Prostate gland (tissue), 2 donors: ENCODE measurements at places on chromosomes 11 and 22.
A peak's percentile ranks its signal among the peaks of the same experiment; 100 is the strongest.

- H3K27me3 ChIP-seq: no peaks in the 10 kb centered on the region
- no peak overlapping the region for H3K4me3 ChIP-seq
- no peaks in the 10 kb centered on the region for H3K4me1 ChIP-seq
- no peaks in the 10 kb centered on the region for H3K36me3 ChIP-seq
- peak; percentile 68 for DNase-seq
- H3K27ac ChIP-seq: peak overlapping the region; percentile 54
These were observed 62.6 kb upstream of the PTPRJ start for GRCh38 chr11:47917599-47918369.

- H3K4me3 ChIP-seq: no peak overlapping the region
- no peak overlapping the region for H3K27ac ChIP-seq
- no peaks in the 10 kb centered on the region for H3K36me3 ChIP-seq
These were observed 35.2 kb upstream of the RDX start for GRCh38 chr11:110331626-110332025.

GRCh38 chr11:44008088-44008501 is 39.7 kb upstream of the ACCSL start:
- H3K27me3 ChIP-seq: no peaks in the 10 kb centered on the region
- H3K4me3 ChIP-seq: no peak overlapping the region
- no peaks in the 10 kb centered on the region for H3K36me3 ChIP-seq
- H3K4me1 ChIP-seq: no peaks in the 10 kb centered on the region

DNA sequence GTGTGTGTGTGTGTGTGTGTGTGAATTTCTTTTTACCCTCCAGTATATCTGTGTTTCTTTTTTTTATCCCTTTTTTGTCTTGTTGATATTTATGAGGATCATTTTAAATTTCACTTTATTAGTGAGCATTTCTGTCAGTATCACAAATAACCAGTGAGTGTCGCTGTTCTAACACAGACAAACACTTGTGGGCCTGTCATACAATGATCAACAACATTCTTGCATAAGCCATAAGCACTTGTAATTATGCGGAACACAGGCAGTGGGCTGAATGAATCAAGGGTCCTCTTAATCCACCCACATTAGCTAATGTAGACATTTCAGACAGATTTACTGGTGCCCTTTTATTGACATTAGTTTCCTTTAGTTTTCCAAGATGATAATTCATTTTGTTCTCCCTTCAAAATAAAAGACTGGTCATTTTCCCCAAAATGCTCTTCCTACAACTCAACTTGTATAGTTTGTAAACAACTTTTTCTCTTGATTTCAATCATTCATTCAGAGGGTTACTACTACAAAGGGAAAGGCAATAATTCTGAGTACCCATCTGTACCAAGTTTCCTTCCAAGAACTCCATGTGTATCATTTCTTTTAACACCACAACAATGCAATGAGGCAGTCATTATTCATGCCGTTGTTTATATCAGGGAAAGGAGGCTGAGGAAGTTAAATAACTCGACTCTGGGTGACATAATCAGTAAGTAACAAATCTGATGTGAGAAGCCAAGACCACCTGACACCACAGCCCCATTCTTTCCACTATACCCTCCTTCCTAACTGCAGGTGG is 34.5 kb upstream of the ANO3 start:
- peak; percentile 19 for DNase-seq
- H3K4me1 ChIP-seq: no peaks in the 10 kb centered on the region
- no peak overlapping the region for H3K4me3 ChIP-seq
- H3K27ac ChIP-seq: no peak overlapping the region
- no peaks in the 10 kb centered on the region for H3K36me3 ChIP-seq

- no peaks in the 10 kb centered on the region for H3K4me1 ChIP-seq
- no peak overlapping the region for H3K27ac ChIP-seq
- H3K36me3 ChIP-seq: no peaks in the 10 kb centered on the region
- no peak overlapping the region for H3K4me3 ChIP-seq
- H3K27me3 ChIP-seq: no peaks in the 10 kb centered on the region
These were observed 1105.3 kb downstream of the LRRC4C start for GRCh38 chr11:40354121-40354520.

DNA sequence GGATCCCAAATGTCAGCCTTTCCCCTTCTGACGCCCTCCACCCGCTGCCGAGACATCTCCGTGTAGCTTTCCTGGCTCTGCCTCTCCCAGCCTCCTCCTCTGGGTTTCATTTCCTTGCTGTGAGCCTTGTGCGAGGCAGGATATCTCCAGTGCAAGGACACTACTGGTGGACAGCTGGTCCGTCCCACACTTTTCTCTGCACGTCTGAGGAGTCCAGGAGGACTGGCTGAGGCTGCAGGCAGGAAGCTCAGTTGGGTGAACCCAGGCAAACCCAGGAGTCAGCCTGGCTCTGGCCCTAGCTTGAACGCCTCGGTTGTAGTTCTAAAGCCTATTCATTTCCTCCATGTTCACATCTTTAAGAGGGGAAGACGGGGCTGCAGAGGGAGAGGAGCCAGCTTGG is 145.5 kb downstream of the ST3GAL4 start:
- DNase-seq: no peak
- no peak overlapping the region for H3K27ac ChIP-seq
- no peak overlapping the region for H3K4me3 ChIP-seq
- no peaks in the 10 kb centered on the region for H3K36me3 ChIP-seq

DNA sequence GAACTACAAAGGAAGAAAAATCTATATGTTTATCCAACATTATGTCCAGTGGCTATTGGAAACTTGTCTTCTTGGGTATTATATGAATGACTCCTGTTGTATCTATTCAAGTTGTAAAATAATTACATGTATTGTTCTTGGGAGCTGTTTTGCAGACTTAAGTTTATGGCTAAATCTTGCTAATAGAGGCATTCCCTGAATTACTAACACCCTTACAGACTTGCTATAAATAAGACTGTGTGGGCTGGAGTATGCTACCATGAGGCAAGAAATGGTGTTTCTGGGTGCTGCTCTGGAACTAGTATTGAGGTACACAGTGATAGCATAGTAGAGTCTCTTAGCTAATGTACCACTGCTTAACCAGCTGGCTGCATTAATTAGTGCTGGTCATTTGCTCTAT is 155.1 kb downstream of the HIPK3 start:
- H3K27ac ChIP-seq: no peak overlapping the region
- H3K36me3 ChIP-seq: no peaks in the 10 kb centered on the region
- H3K4me3 ChIP-seq: no peak overlapping the region
- no peaks in the 10 kb centered on the region for H3K4me1 ChIP-seq
- peaks cover 3% of the 10 kb centered on the region for H3K27me3 ChIP-seq
- DNase-seq: no peak

- H3K27me3 ChIP-seq: no peaks in the 10 kb centered on the region
- peak overlapping the region; percentile 72 for H3K27ac ChIP-seq
- H3K36me3 ChIP-seq: no peaks in the 10 kb centered on the region
- DNase-seq: peak; percentile 82
- H3K4me3 ChIP-seq: no peak overlapping the region
- peaks cover 22% of the 10 kb centered on the region for H3K4me1 ChIP-seq
These were observed 22.8 kb downstream of the ARRB1 start for GRCh38 chr11:75328426-75329277.

- no peaks in the 10 kb centered on the region for H3K4me1 ChIP-seq
- H3K27me3 ChIP-seq: no peaks in the 10 kb centered on the region
- no peak for DNase-seq
- H3K27ac ChIP-seq: no peak overlapping the region
These were observed 53.7 kb downstream of the HSD17B12 start for GRCh38 chr11:43734256-43734655.

DNA sequence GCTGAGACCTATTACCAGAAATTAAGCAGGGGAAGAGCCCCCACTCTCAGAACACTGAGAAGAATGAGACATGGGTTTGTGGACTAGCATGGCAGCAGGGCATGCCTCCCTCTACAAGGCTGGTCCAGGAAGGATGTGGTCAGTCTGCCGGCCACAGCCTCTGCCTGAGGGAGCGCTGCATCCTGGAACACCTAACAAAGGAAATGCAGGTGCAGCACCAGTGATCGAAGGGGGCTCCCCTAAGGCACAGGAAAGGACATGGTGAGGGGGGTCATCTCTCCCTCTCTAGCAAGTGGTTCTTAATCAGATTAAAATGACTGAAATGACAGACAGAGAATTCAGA is 40.6 kb upstream of the ARL14EP start:
- H3K4me3 ChIP-seq: no peak overlapping the region
- DNase-seq: no peak
- no peaks in the 10 kb centered on the region for H3K36me3 ChIP-seq
- no peaks in the 10 kb centered on the region for H3K4me1 ChIP-seq

GRCh38 chr22:40819599-40820140 is 524 bp upstream of the SLC25A17 start:
- no peaks in the 10 kb centered on the region for H3K36me3 ChIP-seq
- H3K27ac ChIP-seq: peak overlapping the region; percentile 78
- H3K4me3 ChIP-seq: peak overlapping the region; percentile 84
- no peaks in the 10 kb centered on the region for H3K27me3 ChIP-seq
- DNase-seq: no peak
- peaks cover 2% of the 10 kb centered on the region for H3K4me1 ChIP-seq

GRCh38 chr22:28922540-28923244 is 39.3 kb downstream of the ZNRF3 start:
- no peak for DNase-seq
- H3K36me3 ChIP-seq: no peaks in the 10 kb centered on the region
- peaks cover 15% of the 10 kb centered on the region for H3K4me1 ChIP-seq
- no peak overlapping the region for H3K4me3 ChIP-seq
- no peaks in the 10 kb centered on the region for H3K27me3 ChIP-seq

- peak overlapping the region; percentile 18 for H3K27ac ChIP-seq
- H3K27me3 ChIP-seq: no peaks in the 10 kb centered on the region
- H3K4me3 ChIP-seq: no peak overlapping the region
- H3K36me3 ChIP-seq: no peaks in the 10 kb centered on the region
- H3K4me1 ChIP-seq: no peaks in the 10 kb centered on the region
These were observed 23.3 kb downstream of the ARL14EP start for GRCh38 chr11:30346068-30346688.

GRCh38 chr22:49423125-49423650 is 404.5 kb downstream of the BRD1 start:
- H3K36me3 ChIP-seq: no peaks in the 10 kb centered on the region
- peaks cover 9% of the 10 kb centered on the region for H3K27me3 ChIP-seq
- no peaks in the 10 kb centered on the region for H3K4me1 ChIP-seq
- no peak overlapping the region for H3K4me3 ChIP-seq

GRCh38 chr22:25729016-25729995 is 12.7 kb upstream of the MYO18B start:
- H3K4me1 ChIP-seq: no peaks in the 10 kb centered on the region
- no peak overlapping the region for H3K4me3 ChIP-seq
- H3K27me3 ChIP-seq: no peaks in the 10 kb centered on the region
- H3K27ac ChIP-seq: peak overlapping the region; percentile 68

GRCh38 chr22:49010070-49010863 is 817.4 kb downstream of the BRD1 start:
- no peaks in the 10 kb centered on the region for H3K4me1 ChIP-seq
- peaks cover 3% of the 10 kb centered on the region for H3K27me3 ChIP-seq
- DNase-seq: no peak
- no peaks in the 10 kb centered on the region for H3K36me3 ChIP-seq

GRCh38 chr11:95121698-95122097 is 32.1 kb downstream of the ENDOD1 start:
- H3K27ac ChIP-seq: no peak overlapping the region
- H3K4me3 ChIP-seq: no peak overlapping the region
- no peaks in the 10 kb centered on the region for H3K27me3 ChIP-seq
- no peaks in the 10 kb centered on the region for H3K36me3 ChIP-seq
- H3K4me1 ChIP-seq: no peaks in the 10 kb centered on the region
- no peak for DNase-seq

GRCh38 chr11:16790486-16791190 is 52.2 kb downstream of the C11orf58 start:
- H3K36me3 ChIP-seq: no peaks in the 10 kb centered on the region
- no peaks in the 10 kb centered on the region for H3K4me1 ChIP-seq
- no peaks in the 10 kb centered on the region for H3K27me3 ChIP-seq
- no peak overlapping the region for H3K4me3 ChIP-seq

GRCh38 chr11:14973621-14974514 is 1.7 kb upstream of the CALCA start:
- no peak overlapping the region for H3K4me3 ChIP-seq
- peaks cover 7% of the 10 kb centered on the region for H3K4me1 ChIP-seq
- DNase-seq: no peak
- H3K27ac ChIP-seq: no peak overlapping the region
- peaks cover 17% of the 10 kb centered on the region for H3K27me3 ChIP-seq
- no peaks in the 10 kb centered on the region for H3K36me3 ChIP-seq

DNA sequence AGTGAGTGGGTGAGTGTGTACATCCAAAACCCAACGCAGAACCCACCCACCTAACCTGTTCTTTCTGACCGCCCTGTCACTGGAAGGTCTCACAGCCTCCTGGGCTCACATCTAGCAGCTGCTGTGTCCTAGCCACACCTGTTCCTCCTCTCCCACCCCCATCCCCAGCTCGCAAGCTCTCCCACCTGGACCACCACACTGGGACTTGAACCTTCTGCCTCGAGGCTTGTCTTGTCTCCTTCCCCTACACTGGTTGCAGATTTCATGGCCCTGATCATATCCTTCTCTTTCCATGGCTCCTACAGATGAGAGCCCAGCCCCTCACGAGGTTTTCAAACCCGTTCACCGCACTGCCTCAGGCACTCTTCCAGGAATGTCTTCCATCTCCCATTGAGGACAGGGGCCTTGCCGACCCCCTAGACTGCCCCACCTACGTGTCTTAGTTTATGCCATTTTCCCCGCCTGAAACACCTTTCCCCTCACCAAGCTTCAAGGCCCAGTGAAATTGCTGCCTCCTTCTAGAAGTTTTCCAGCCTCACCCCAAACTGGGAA is 6.7 kb downstream of the IFITM10 start:
- peaks cover 4% of the 10 kb centered on the region for H3K27me3 ChIP-seq
- H3K27ac ChIP-seq: no peak overlapping the region
- no peak for DNase-seq
- no peaks in the 10 kb centered on the region for H3K36me3 ChIP-seq
- no peaks in the 10 kb centered on the region for H3K4me1 ChIP-seq

GRCh38 chr22:37196539-37197450 is 8.7 kb upstream of the C1QTNF6 start:
- H3K27me3 ChIP-seq: no peaks in the 10 kb centered on the region
- H3K4me3 ChIP-seq: no peak overlapping the region
- H3K36me3 ChIP-seq: no peaks in the 10 kb centered on the region
- peak overlapping the region; percentile 89 for H3K27ac ChIP-seq
- peaks cover 18% of the 10 kb centered on the region for H3K4me1 ChIP-seq
- peak; percentile 69 for DNase-seq

- no peaks in the 10 kb centered on the region for H3K27me3 ChIP-seq
- no peak for DNase-seq
- H3K4me1 ChIP-seq: no peaks in the 10 kb centered on the region
- no peak overlapping the region for H3K4me3 ChIP-seq
- H3K36me3 ChIP-seq: no peaks in the 10 kb centered on the region
- no peak overlapping the region for H3K27ac ChIP-seq
These were observed 37.1 kb upstream of the CHST1 start for GRCh38 chr11:45702511-45702910.

GRCh38 chr11:33703234-33703633 is 2.6 kb upstream of the C11orf91 start:
- H3K4me3 ChIP-seq: no peak overlapping the region
- peaks cover 6% of the 10 kb centered on the region for H3K4me1 ChIP-seq
- no peaks in the 10 kb centered on the region for H3K27me3 ChIP-seq
- DNase-seq: no peak

DNA sequence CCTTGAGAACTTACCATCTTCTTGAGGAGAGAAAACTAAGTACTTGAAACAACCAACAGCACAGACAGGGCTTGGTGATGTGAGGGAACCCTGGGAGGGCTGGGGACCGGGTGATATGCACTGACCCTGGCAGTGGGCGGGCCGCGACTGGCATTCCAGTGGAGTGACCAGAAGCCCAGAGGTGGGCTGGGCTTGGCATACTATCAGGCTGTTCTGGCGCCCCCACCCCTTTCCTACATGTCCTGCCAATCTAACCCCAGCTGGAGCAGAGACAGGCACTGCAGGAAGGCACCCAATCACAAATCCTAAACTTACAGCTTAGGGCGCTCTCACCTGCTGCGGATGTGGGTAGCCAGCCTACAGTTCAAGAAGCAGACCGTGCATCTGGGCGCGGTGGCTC is 54.0 kb upstream of the GCAT start:
- peaks cover 16% of the 10 kb centered on the region for H3K36me3 ChIP-seq
- peak overlapping the region; percentile 94 for H3K27ac ChIP-seq
- peaks cover 33% of the 10 kb centered on the region for H3K4me1 ChIP-seq
- H3K4me3 ChIP-seq: no peak overlapping the region
